ENCODE measurements at places on chromosomes 2 and 18.
A peak's percentile ranks its signal among the peaks of the same experiment; 100 is the strongest.

- DNase-seq = no peak
Observed at GRCh38 chr2:174688079-174688478, 76.2 kb downstream of the CHRNA1 start.

DNA sequence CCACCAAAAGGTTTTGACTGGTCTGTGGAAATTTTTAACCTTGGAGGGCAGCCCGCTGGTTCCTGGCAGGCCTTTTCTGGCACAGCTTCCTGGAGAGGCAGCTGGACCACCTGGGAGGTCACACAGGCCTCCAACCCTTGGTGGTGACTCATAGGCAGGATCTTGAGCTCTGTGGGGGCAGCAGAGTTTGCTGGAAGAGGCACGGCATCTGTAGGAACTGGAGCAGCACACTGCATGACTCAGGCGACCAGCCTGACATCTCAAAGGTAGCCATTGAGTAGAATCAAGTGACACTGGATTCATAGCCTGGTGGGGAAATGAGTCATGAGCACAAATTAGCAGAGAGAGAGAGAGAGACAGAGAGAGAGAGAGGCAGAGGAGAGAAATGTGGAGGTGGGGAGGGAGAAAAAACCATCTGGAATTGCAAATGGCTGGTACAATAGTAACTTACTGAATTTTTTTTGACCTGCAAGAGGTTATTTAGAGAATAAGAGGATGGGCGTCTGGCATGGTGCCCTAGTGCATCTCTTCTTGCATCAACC, 57.4 kb downstream of the TRPM8 start:
- no peak for DNase-seq

GRCh38 chr18:3397786-3398185, 52.2 kb upstream of the TGIF1 start:
- no peak for DNase-seq

- DNase-seq = no peak
Observed at GRCh38 chr2:126646026-126646425, 9.9 kb upstream of the GYPC start.

GRCh38 chr18:9782073-9782857, 74.2 kb downstream of the RAB31 start:
- DNase-seq = no peak

GRCh38 chr2:173090973-173091660, 15.5 kb downstream of the MAP3K20 start:
- DNase-seq = no peak

DNA sequence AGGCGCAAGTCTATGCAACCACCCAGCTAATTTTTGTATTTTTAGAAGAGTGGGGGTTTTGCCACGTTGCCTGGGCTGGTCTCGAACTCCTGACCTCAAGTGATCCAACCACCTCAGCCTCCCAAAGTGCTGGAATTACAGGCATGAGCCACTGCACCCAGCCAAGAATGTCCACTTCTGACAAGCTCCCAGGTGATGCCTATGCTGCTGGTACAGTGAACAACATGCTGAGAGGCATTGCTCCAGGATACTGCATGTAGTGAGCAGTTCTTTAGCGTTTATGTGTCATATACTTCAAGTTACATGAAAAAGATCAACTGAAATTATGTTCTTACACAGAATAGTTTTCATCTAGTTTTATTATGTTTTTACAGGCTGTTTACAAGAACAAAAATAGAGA, 17.2 kb upstream of the ELAC1 start:
- DNase-seq = no peak

DNA sequence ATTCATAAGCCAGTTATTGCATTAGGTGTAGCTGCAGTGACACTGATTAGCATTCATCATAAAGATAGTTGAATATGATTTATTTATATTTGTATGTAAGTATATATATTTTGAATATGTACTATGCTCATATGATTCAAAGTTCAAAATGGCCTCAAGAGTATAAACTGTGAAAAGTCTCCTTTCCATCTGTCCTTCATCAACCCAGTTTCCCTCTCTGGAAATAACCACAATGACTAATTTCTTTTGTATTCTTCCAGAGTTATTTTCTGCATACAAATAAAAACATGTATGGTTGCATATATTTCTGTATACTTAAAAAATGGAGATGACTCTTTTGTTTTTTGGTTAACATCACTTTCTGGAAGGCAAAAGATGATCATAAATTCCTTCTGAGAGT, 95.2 kb downstream of the CAMKMT start:
- DNase-seq = no peak

DNA sequence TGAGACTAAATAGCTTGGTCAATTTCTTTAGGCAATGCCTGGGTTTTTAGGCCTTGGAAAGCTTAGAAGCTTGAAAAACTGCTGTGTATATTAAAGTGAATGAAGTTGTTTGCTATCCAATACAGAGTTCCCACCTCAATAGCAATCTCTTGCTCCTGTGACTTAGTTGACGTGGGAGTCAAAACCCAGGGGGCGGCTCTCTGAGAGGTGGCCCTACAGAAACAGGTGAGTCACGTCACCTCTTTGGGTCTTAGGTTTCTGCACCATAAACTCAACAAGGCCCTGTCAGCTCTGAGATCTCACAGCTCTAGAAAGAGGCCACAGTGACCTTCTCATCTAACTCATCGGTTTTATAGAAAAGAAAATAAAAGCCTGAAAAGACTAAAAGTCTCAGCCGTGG, 79.6 kb downstream of the ADD2 start:
- peak; percentile 48 for DNase-seq

Data from nucleus accumbens (tissue), 56 donors.